Stimulated activated CD8-positive, alpha-beta memory T cell treated with anti-CD3 and anti-CD28 coated beads, Interleukin-12 subunit alpha, Interleukin-12 subunit beta, amount 100 ng/mL, for 4 hours (primary cell): ENCODE measurements at places on chromosomes 11 and 22.
A peak's percentile ranks its signal among the peaks of the same experiment; 100 is the strongest.

- no peak for DNase-seq
Observed at GRCh38 chr11:46421257-46421880, 29.8 kb upstream of the CHRM4 start.

- no peak for DNase-seq
Observed at GRCh38 chr11:77467993-77468392, 5.9 kb downstream of the PAK1 start.

DNA sequence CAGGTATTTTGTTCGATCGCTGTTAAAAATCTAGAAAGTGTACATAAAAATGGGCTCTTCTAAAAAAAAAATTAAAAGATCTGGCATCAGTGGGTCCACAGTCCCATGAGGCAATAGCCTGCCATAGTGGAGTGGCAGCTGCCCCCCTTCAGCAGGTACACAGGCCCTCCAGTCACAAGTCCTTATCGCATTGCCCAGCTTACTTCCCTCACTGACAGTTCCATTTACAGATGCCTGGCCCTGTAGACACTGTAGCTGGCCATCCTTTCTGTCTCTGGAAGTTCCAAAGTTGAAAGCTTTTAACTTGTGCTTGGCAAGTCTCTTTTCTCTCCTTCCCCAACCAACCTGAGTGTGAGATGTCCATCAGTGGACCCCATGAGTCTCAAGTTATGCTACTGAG is 11.4 kb downstream of the ZNRF3 start:
- DNase-seq: no peak

DNA sequence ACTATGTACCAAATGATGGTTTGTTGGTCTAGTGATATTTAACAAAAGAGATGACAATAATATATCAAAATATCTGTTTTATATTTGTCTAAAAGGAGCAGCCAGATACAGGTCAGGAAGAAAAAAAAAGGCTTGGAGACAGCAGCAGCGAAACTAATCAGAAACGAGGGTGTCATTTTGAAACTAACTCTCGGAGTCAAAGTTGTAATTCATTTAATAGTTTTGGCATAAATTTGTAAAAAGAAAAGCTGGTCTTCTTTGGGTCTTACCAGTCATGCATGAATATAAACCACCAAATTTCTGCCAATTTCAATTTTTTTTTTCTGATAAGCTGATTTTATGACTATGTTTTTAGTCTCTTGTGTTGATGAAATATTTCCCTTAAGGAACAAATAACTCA is 25.5 kb downstream of the NPAT start:
- DNase-seq: no peak

GRCh38 chr22:28025333-28025732 is 106.3 kb upstream of the PITPNB start:
- no peak for DNase-seq

DNA sequence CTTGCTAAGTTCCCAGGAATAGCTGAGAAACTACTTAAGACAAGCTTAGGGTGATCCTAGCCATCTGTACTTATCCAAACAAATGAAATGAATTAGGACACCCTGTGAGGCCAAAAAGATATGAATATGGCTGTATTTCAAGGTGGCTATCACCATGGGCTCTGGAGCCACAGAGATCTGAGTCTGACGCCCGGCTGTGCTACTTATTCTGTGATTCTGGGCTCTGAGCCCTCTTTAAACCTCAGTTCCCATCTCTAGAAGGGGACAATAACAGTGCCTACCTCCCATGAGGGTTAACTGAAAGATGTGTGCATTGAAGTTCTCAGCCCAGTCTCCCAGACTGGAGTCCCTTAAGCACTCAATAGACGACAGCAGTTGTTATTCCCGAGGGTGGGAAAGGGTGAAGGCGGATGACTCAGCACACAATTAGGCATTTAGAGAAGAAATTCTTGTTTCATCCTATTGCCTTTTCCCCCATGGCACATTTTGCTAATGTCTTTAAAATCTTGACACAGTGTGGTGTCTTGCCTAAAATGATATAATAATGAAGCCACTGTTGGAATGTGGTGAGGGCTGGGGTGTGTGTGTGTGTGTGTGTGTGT is 132.5 kb downstream of the ADAMTS15 start:
- DNase-seq: no peak

GRCh38 chr22:42907404-42908373 is 50.6 kb upstream of the ARFGAP3 start:
- DNase-seq: no peak

- DNase-seq: no peak
Observed at GRCh38 chr11:125128450-125128849, 17.0 kb upstream of the TMEM218 start.

GRCh38 chr11:111447112-111447471 is 65.1 kb downstream of the BTG4 start:
- no peak for DNase-seq

- DNase-seq: peak; percentile 74
Observed at GRCh38 chr22:39528681-39529486, 3.7 kb downstream of the RPS19BP1 start.

DNA sequence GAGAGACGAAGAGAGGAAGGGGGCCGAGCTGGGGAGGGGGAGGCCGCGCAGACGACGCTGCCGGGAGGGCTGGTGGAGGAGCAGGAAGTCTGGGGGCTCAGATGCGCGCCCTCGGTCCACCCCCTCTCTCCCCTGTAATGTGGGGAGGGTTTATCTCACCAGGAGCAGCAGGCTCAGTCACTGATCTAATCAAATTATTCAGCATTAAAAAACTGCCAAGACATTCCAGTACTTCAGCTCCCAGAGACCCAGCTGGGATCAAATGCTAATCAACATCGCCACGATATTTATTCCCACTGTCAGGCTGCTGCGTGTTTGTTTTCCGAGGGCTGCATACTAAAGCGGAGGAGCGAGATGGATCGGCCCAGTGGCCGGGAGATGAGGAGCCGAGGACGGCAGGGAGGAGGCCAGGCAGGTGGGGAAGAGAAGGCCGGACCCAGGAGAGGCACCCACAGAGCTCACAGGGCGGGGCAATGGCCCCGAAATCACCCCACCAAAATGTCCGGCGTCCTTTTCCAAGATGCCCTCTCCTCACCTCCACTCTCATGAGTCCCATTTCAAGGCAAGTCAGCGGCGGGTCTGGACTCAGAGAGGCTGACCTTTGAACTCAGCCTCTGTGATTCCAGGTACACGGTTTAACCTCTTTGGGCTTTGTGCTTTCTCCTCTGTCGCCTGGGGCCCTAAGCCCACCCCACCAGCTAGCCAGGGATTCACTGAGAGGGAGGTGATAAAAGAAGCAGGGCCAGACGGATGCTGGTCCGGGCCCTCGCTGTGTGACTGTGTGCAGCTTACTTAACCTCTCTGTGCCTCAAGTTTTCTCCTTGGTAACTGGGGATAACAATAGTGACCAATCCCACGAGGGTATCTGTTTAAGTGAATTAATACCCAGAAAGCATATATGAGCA is 502.1 kb downstream of the MN1 start:
- no peak for DNase-seq

GRCh38 chr11:63687845-63688244 is 6.5 kb downstream of the RTN3 start:
- DNase-seq: no peak

DNA sequence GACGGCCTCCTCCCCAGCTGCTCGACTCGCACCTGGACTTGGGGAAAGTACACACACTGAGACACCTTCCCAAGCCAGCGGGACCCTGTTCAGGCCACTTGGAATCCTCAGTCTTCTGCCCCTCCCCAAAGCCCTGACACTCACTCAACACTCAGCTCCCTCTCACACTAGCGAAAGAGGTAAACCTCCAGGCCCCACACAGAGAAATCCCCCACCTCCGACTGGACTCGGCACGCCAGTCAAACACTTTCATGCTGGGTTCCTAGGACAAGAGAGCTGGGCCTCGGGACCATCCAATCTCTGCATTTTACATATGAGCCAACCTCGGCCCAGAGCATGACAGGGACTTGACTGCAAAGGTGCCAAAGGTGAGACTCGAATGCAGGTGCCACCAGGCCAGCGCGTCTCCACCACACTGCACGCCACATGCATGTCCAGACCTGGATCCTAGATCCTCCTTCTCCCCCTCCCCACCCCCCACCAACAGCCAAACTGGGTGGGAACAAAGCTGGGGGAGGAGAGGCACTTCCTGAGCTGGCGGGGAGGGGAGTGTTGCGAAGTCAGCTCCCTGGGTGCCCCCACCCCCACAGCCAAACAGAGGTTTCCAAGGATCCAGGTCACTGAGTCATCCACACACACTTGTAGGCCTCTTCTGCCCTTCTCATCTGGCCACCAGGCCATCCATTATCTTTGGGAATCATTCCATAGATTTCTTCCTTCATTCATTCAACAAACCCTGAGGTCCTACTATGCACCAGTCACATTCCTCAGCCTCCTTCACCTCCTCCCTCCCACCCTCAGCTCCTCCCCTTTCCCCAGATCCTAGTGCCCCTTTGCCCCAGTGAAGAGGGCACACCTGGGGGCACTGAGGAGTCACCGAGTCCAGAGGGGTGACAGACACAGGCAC is 10.7 kb upstream of the CD5 start:
- DNase-seq: no peak

- DNase-seq: no peak
Observed at GRCh38 chr11:69382131-69383128, 88.5 kb downstream of the MYEOV start.

- no peak for DNase-seq
Observed at GRCh38 chr11:95241681-95242081, 10.7 kb upstream of the SESN3 start.

DNA sequence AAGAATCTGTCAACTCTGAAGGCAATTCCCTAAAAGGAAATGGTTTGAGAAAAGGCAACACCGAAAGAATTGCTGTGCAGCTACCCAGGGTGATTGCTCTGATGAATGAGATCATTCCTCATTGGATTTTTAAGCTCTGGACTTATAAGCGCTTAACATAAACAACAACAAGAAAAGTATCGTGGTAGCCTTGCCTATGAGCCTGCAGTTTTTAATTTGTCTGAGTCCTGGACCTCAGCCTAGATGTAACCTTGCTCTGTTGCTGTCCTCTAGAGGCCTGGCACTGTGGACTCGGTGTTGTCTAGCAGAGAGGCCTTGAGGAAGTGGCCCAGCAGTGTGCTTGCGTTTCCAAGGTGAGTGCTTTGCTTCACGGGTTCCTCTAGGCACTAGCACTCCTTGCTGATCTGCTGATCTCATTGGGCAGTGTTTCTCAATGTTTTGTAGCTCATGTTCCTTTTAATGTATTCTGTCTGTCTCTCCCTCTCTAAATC is 20.4 kb downstream of the CCDC81 start:
- no peak for DNase-seq

- no peak for DNase-seq
Observed at GRCh38 chr11:88827018-88827676, 238.6 kb downstream of the GRM5 start.

GRCh38 chr11:128473636-128474035 is 113.7 kb downstream of the ETS1 start:
- no peak for DNase-seq

DNA sequence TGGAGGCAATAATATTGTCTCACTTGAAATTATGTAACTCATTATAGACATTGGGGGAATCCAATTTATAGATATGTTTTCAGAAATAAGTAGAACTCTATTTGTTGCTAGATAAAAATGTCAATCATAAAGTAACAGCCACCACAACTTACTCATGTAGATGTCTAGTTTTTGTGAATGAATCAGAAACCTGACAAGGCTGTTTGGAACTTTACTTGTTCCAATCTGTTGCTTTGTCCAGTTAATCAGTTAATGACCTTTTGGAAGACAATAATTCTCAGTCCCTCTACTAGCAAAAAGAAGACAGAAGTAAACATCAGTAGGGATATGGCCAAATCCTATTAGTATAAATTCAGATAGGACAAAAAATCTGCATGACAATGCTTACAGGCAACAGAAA is 1143.3 kb downstream of the LRRC4C start:
- DNase-seq: no peak

DNA sequence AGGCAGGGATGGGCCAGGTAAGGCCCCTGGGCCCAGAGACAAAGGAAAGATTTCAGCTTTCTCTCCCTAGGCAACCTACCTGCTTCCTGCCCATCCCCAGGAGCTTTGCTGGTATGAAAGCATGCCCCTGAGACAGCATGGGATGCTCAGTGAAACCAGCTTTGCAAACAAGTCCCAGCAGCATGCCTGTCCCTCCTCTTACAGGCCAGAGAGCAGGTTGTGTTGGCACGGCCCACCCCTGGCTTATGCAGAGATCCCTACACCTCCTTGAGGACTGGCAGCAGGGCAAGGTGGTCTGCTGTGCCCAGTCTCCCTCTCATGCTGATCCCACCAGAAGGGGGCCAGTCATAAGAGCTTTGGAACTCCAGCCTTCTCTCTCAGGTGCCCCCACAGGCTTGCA is 3.1 kb downstream of the SCN4B start:
- no peak for DNase-seq

GRCh38 chr22:37967637-37968451 is 14.3 kb downstream of the POLR2F start:
- DNase-seq: no peak

DNA sequence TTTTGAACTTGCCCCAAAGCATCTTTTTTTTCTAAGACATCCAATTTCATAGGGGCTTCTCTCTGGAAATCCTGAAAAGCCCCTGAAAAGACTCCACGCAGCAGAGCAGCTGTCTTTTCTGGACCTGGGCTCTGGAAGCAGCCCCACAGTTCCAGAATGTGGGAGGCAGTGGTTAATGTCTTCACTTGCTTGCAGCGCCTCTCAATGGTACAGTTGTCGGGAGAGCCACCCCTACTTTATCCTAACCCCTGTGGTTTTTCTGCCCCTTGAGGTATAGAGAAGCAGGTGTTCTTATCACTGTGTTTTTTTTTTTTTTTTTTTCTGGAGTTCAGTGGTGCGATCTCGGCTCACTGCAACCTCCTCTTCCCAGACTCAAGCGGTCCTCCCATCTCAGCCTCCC is 83.4 kb upstream of the SORL1-AS1 start:
- DNase-seq: no peak

DNA sequence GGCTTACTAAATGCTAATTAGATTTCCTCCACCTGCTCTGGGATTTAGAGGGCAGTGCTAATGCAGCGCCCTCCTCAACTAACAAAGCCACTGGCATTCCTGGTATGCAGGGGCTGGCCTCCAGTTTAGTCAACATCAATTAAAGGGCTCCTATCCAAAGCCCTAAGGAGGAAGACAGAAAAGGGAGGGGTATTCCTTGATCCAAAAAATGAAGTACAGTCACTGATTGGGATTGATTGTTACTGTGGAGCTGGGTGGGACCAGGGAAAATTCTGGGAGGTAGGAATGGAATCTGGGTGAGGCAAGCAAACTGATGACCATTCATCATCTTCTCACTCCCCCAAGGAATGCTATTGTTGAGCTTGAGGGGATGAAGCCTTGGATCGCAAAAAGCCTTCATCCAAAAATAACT is 52.2 kb downstream of the GAB2 start:
- DNase-seq: no peak

GRCh38 chr11:58867556-58867955 is 23.1 kb upstream of the GLYATL2 start:
- DNase-seq: no peak

DNA sequence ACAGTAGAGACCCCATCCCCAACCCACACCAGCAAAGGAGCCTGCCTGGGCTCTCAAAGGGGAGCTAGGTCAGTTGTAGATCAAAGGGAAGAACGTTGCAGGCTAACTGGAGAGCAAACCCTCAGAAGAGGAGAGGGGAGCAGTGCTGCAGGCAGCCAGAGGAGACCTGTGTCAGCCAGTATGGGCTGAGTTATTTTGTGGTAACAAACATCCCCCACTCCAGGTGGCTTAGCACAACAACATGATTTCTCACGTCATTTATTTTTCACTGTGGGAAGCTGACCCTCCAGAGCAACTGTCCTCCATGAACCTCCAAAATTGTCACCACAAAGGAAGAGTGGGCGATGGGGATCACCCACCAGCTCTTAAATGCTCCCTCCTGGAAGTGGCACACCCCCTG is 19.8 kb upstream of the SHANK2 start:
- DNase-seq: no peak

GRCh38 chr11:83031127-83031526 is 40.6 kb downstream of the RAB30 start:
- DNase-seq: no peak
